ENCODE measurements at places on chromosomes 4 and X. TPM values are rescaled to one million over a fixed set of nuclear protein-coding genes. Genes with fewer than 3 reads are reported as not detected.

MTM1 gene
- total RNA-seq: 29.7 TPM

MAMLD1 gene
- total RNA-seq: 3.0 TPM

IL1RAPL1 gene
- not detected for total RNA-seq

EXOC1L gene
- not detected for total RNA-seq

TRPC3 gene
- 1.7 TPM for total RNA-seq

GYG2 gene
- total RNA-seq: 1.3 TPM

HTN1 gene
- not detected for total RNA-seq

- no peak for DNase-seq
Observed at GRCh38 chr4:53714236-53715140, 123.2 kb upstream of the LNX1 start.

DNA sequence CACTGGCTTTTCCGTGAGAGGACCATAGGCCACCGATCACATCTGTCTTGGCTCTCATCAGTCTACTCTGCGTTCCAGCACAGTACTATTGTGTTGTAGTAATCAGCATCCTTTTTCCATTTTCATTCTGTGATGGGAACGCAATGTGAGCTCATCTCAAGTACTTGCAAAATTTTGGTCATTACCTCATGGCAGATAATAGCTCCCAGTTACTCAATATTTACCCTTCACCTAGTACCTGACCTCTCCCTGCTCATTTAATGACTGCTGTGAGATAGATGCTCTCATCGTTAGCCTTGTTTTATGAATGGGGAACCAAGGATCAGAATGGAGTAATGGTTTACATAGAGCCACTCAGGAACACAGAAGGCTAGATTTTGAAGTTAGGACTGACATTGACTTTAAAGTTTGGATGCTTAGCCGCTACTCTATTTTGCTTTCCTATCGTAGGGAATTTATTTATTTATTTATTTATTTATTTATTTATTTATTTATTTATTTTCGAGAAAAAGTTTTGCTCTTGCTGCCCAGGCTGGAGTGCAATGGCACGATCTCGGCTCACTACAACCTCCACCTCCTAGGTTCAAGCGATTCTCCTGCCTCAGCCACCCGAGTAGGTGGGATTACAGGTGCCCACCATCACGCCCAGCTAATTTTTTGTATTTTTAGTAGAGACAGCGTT lies 6.5 kb upstream of the GPR101 start:
- DNase-seq: no peak

DNA sequence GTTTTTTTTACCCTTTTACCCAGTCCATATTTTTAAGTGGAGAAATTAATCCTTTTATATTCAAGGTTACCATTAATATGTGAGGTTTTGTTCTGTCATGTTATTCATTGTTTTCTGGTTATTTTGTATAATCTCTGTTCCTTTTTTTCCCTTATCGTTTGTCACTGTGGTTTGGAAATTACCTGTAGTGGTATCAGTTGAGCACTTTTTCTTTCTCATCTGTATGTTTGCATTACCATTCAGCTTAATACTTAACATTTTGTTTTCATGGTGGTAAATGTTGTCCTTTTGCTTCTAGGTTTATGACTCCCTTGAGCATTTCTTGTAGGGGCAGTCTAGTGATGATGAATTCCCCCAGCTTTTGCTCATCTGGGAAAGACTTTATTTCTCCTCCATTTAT lies 6.6 kb downstream of the ETDC start:
- DNase-seq: no peak

SSX1 gene
- not detected for total RNA-seq

CFP gene
- 24.8 TPM for total RNA-seq

DNA sequence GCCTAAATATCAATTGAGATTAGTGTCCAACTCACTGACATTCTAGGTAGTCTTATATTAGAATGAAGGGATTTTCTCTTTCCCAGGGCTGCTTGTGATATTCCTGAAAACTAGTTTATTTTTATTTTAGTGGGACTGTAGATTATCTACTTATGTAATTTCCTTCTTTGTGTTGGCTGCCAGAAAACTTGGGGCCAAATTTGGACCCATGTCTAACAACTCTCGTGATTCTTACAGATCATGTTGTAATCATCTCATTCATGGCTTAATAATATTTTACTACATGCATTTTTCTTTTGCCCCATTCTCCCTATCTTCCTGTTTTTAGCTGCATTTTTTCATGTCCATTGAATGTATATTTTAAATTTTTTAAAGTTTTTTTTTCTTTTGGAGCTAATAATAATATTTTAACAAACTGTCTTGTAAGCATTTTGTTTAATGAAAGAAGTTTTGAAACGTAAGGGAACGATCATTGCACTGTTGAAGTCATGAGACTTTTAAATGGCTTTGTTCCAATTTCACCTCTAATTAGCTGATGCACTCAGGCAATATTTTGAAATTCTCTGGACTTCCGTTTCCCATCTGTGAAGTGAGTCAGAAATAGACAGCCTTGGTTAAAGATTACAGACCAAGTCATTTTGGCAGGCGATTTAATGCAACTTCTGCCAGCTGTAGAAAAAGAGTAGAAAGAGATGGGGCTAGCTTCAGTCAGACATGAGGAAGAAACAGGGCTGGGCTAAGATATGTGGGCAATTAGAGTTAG lies 14.3 kb upstream of the TDO2 start:
- no peak for DNase-seq

GRCh38 chr4:183347566-183347965 lies 25.3 kb upstream of the CLDN24 start:
- no peak for DNase-seq

- no peak for DNase-seq
Observed at GRCh38 chrX:134684956-134685355, 26.7 kb upstream of the PLAC1 start.

DNA sequence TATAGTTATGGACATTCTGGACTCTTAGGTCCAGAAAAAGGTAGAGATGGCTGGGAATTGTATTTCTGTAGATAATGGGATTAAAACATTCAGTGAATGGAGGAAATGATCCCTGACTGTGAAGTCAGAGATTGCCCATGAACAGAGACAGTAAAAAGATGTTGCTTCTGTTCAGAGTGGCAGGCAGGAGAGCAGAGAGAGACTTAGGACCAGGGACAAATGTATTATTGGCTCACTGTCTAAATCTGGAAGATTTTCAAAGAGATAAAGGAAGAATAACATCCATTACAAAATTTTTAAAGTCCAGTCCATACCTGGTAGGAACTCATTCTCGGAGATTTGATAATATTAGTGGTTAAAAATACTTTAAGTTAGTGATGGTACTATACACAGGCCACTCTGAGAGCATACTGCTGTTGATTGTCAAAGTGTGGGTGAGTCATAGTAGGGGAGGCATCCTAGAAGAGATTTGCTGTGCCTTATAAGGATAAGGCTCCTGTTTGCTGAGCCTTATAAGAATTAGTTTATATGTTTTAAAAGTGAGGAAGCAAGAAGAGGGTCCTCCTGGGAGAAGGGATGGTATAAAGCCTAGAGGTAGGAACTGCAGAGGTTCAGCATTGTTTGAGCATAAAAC lies 53.0 kb downstream of the JADE3 start:
- DNase-seq: no peak

GRCh38 chrX:136467303-136467702 lies 20.4 kb upstream of the BRS3 start:
- DNase-seq: no peak

- DNase-seq: no peak
Observed at GRCh38 chr4:153115322-153116290, 88.6 kb upstream of the TRIM2 start.

GRCh38 chr4:3303565-3303824 lies 10.7 kb downstream of the RGS12 start:
- no peak for DNase-seq

- DNase-seq: no peak
Observed at GRCh38 chr4:15990570-15991285, 27.8 kb upstream of the FGFBP2 start.

GRCh38 chr4:121256887-121257466 lies 92.9 kb upstream of the TNIP3 start:
- no peak for DNase-seq

USP17L22 gene
- total RNA-seq: not detected

PLAC8 gene
- total RNA-seq: 115 TPM

- no peak for DNase-seq
Observed at GRCh38 chr4:56803471-56803870, 18.0 kb downstream of the SPINK2 start.

GRCh38 chrX:93332329-93332728 lies 341.0 kb downstream of the NAP1L3 start:
- DNase-seq: no peak

- peak; percentile 95 for DNase-seq
Observed at GRCh38 chr4:75630174-75630936, at the start of gene CDKL2. CDKL2 (minus strand) TSS chr4:75630528; CDS start chr4:75625988, 4,540 bp downstream.

KLHL34 gene
- total RNA-seq: not detected

GRCh38 chrX:41482154-41482850 lies 35.2 kb downstream of the NYX start:
- DNase-seq: no peak

DNA sequence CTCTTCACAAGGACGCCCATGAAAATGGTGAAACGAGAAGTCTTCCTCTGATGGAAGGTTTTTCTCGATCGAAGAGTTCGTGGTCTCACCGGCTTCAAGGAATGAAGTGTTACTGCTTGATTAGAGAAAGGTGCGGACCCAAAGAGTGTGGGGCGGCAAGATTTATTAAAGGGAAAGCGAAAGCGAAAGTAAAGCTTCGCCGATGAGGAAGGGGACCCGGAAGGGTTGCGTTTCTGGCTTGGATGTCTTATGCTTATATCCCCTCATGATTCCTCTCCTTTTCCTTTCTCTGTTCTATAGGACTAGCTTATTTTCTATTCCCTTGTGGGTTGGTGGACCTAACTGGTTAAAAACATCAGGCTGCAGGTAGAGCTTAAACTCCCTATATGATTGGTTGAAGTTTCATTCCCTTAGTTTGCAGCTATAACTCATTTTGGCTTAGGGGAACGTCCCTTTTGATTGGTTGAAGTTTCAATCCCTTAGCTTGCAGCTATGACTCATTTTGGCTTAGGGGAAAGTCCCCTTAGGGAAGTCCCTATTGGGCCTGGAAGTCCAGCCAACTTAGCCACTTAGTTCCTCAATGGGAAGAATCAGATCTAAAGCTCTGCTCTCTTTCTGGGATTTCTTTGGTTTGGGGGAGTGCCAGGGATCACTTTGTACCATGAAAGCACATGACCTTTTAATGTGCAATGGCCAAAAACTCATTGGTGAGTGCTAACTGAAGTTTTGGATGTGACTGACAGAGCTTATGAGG lies 1025.0 kb upstream of the PCDH10 start:
- DNase-seq: no peak

BEND2 gene
- 0.24 TPM for total RNA-seq

- no peak for DNase-seq
Observed at GRCh38 chr4:14910411-14910810, 91.9 kb upstream of the CPEB2 start.

DNA sequence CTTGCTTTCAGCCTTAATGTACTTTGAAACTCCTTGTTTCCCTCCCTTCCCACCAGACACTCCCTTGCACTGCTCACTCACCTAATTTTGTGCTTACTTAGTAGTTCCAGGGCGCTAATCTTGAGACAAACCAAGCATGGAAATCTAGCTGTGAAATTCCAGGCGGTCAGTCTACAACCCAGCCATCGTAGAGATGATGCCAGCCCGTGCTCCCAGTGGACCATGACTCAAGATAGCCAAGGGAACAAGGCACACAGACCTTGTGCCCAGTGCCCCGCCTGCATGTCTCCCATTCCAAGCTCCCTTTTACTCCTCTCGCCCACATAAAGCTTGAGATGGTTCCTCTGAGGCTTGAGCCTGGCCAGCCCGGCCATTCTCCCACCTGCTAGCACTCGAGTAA lies 11.1 kb downstream of the TREX2 start:
- no peak for DNase-seq

MAOB gene
- total RNA-seq: 23.4 TPM

GRCh38 chr4:41525129-41525528 lies 12.8 kb upstream of the LIMCH1 start:
- DNase-seq: no peak

SYTL5 gene
- 1.6 TPM for total RNA-seq

- no peak for DNase-seq
Observed at GRCh38 chr4:8653326-8654000, 60.9 kb downstream of the CPZ start.
